Hematopoietic multipotent progenitor cell treated with erythropoietin and hydrocortisone succinate and interleukin-3 and kit ligand, for 8 days (in vitro differentiated cells): ENCODE measurements at places on chromosomes 5 and 9.

- DNase-seq: no peak
These were observed 679.8 kb upstream of the FTMT start for GRCh38 chr5:121171834-121172233.

DNA sequence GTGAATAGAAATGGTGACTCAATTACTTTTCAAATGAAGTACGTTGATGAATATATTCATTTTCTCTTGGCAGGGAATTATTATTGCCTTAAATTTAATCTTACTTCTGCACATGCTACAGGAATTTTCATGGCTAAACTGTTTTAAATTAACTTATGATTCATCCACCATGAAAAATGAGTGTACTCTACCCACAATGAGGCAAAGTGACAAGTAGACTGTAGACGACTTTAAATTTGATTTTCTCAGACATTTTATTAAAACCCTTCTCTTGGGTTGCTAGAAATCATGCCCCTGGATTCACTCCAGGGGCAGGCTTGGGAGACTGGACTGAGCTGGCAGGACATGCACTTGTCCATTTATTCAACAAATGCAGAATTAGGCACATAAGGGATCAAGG, 23.5 kb upstream of the ERAP2 start:
- no peak for DNase-seq

DNA sequence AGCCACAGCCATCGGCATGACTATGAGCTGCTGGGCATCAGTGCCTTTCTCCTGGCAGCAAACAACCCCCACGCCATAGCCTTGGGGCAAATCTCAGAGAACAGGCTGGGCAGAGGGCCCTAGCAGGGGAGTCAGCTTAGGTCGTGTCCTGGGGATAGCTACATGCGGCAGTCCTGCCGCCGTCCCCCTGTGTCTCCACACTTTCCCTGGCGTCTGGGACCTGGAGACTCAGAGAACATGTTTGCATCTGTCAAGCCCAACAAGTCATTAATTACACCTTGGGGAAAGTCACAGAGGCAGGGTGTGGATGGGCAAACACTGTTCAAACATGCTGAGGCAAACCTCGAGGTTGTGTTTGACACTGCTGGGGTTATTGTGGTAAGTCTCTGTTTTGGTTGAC, 123.6 kb downstream of the C5orf15 start:
- DNase-seq: no peak

DNA sequence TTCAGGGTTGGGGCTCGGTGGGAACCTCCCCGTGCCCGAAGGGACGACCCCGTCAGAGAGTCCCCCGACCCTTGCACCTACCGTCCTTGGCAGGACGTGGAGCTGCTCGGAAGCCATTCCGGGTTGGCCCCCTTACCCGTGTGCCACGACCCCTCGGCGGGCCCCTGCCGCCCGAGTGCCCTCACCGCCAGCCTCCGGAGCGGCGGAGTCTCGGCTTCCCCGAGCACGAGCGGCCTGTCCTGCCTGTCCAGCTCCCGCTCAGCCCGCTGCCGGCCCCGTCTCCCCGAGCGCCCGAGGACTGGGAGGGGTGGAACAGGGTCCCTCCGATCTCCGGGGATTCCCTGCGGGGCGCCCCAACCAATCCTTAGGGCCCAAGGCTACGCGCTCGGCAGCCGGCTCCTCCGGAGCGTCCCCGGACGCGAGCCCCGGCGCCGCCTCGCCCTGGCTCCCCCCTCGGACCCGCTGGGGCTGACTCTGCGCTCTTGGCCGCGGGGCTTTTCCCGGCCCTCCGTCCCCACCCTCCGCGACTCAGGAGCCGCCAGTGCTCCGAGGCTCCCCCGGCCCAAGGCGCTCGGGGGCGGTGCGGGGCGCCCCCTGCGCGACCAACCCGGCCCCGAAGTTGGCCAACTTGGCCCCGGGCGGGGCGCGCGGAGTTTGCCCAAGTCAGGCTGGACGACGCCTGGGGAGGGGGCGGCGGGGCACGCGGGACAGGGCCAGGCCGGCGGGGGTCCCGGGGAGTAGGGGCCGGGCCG, 654 bp downstream of the ADAMTS2 start:
- DNase-seq: no peak

- no peak for DNase-seq
These were observed 59.5 kb downstream of the VAV2 start for GRCh38 chr9:133932633-133933032.

GRCh38 chr5:16701134-16702099, 84.6 kb upstream of the RETREG1 start:
- DNase-seq: no peak
